ENCODE measurements at places on chromosomes 7 and 10.

DNA sequence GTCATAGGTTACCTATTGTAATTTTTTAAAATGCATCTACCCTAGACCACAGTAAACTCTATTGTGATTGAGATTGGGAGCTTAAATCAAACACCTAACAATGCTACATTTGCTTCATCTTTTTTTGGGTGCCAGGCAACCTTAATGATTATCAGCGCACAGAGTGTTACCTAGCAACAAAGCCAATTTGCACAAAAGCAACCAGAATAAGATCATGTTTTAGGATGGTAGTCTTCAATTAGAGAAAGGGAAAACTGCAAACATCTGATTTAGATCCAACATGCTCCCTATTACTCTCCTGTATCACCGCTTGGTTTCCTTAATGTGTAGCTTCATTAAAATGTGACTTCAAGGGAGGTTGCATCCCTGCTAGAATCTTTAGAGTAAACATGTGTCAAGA lies 226.9 kb downstream of the ABCA13 start:
- DNase-seq: no peak

GRCh38 chr7:80146545-80147182 lies 12.0 kb downstream of the GNAI1 start:
- no peak for DNase-seq

GRCh38 chr10:5930272-5930671 lies 40.2 kb downstream of the FBH1 start:
- DNase-seq: no peak

DNA sequence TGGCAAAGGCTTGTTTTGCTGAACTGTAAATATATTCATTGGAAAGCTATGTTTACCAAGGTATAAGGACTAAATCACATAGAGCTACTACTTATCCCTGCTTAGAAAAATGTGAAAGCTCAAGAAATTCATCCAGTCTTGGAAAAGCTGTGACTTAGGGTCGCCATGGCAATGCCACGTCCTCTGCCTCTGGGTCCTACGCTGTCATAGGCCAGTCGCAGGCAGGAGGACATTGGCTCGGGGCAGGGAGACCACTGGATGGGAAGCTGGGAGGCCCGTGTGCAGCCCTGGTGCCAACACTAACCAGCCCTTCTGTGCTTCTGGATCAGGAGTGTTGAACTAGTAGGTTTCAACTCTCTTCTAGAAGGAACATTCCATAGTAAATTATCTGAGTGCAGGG lies 67.3 kb upstream of the PDZD8 start:
- DNase-seq: no peak

GRCh38 chr7:44740055-44740454 lies 8.6 kb upstream of the ZMIZ2 start:
- no peak for DNase-seq

DNA sequence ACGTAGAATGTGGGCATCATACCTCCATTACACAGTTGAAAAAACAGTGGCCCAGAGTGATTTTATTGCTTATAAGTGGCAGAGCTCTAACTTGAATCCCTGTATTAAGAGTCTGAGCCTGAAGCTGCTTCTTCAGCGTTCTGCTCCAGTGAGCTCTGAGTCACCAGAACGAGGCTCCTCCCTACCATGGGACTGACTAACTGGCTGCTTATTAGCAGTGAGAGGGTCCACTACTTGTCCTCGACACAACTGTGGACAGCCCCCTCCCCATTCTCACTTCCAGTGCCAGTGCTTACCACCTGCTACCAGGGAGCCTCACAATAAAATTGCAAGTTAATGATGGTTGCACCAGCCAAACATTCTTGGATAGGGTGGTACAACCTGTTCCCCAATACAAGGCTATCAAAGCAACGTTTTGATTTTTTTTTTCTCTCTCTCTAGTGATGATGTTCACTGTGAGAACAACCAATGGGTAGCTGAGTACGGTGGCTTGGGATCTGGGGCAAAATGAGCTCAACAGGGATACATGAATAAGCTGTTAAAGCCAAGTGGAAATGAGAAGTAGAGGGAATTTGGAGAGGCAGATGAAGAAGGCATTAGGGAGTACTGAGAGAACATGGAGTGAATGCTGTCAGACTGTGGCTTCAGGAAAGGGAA lies 2.7 kb upstream of the NRG3 start:
- no peak for DNase-seq

DNA sequence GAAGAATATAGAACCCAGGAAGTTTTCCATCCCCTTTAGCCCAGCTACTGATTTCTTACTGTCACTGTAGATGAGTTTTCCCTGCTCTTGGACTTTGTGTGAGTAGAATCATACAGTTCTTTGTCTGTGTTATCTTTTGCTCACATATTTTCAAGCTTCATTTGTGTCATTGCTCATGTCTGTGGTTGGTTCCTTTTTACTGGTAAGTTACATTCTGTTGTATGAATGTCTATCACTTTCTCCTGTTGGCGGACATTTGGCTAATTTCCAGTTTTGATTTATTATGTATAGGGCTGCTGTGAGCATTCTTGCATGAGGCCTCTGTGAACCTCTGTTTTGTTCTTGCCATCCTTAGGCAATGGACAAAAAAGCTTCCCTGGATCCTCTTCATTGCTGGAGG lies 5.3 kb downstream of the GLRX3 start:
- no peak for DNase-seq

DNA sequence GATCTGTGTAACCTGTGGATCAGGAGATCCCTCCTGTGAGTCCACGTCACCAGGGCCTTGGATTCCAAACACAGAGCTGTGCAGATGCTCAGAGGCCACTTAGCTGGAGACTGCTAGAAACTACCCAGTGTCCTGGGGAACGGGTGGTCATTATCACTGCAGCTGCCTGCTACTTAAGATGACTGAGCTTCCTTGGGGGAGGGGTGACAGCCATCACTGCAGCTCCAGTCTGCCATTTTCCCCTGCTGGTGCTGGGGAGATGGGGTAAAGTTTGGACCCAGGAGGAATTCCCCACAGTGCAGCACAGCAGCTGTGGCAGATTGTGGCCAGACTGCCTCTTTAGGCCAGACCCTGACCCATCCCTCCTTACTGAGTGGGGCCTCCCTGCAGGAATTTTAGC lies 78.8 kb upstream of the VOPP1 start:
- DNase-seq: no peak

DNA sequence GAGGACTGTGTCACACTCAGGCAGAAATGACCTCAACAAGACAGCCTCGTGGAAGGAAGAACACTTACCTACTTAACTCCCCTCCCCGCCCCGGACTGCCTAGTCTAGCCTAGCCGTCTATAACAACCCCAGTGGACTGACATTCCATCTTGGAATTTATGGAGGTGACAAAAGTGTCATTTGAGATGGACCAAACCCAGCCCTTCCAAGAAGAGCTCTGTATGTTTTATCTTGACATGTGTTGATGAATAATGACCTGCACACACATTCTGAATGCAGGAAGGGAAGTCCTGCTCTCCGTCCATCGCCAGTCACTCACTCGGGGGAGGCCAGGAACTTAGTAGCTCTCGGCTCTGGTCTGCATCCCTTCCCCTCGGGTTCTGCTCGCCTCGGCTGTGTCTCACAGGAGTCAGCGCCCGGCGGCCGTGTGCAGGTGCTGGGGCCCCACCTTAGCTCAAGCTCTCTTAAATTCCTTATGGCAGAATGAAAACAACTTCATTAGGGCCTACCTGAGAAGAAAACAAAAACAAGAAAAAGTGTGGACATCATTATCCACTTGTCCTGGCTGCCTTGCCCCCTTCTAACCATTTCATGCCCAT lies 140.9 kb upstream of the NPS start:
- no peak for DNase-seq

DNA sequence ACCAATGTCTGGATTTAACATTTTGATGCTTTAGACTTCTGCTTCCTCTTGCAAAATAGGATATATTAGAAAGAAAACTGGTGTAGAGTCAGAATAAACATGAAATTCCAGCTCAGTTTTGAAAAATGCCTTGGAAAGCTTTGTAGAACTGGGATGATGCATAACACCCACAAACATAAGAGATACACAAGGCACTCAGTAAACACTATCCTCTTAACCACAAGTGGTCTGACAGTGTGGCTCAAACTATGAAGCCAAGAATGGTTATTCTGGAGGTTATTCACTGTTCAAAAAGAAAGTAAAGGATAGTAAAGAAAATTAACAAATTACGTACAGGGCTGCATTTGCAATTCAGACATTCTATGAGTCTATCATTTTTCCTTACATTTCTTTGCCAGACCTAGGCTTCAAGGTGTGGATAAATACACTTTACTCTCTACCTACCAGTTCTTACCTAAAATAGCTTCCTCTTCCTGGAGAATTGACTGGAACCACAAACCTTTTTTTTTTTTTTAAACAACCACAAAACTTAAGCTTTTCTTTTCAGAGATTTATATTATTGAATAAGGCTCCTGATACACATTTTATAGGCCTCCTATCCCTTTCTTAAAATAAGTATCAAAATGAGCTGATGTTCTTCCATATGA lies 9.0 kb upstream of the RSBN1L start:
- DNase-seq: no peak

DNA sequence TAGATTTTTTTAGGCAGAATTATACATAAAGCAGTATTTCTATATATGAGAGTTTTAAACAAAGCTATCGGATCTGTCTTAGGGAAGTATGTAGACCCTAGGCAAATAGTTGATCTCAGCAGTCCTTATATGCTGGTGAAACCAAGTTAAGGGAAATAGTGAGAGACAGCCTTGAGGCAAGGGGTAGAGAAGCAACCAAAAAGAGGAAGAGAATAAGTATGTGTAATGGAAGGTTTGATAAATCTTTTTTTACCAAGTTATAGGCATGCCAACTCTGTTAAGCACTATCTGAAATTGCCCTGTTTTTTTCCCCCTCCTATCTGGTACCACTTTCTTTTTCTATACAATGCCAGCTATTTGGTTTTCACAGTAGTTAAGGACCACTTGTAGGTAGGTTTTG lies 19.9 kb downstream of the SPAG6 start:
- no peak for DNase-seq

GRCh38 chr10:127935071-127935561 lies 28.2 kb downstream of the PTPRE start:
- no peak for DNase-seq

GRCh38 chr7:112154690-112155089 lies 51.5 kb downstream of the DOCK4 start:
- DNase-seq: no peak

All from CD4-positive, alpha-beta T cell treated with Interleukin-21 for 1 hour (primary cell).